ENCODE measurements at places on chromosomes 7 and 10.

GRCh38 chr10:104330168-104331110 lies 7.8 kb downstream of the ITPRIP start:
- DNase-seq, result no peak

- no peak for DNase-seq
Observed at GRCh38 chr10:60757420-60757895, 20.8 kb upstream of the CDK1 start.

DNA sequence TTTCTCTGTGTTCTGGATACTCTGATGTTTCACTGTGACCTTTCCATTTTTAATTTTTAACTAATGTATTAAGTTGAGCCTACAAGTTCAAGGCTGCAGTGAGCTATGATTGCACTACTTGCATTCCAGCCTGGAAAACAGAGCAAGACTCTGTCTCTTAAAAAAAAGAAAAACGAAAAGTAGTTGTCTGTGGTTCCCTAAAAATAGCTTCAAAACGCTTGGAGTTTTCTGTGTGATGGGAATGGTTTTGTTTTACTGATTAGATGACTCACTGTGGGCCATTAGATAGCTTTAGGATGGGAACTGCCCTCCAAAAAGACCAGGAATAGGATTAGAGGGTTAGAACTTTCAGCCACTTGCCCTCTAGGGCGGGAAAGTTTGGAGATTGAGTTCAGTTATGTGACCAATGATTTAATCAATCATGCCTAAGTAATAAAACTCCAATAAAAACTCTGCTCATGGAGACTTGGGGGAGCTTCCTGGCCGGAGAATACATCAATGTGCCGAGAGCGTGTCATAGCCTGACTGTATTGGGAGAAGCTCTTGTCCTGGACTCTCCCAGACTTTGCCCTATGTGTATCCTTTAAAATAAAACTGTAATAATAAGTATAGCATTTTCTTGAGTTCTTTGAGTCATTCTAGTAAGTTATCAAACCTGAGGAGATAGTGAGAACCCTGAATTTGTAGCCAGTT lies 147.1 kb downstream of the LYZL1 start:
- no peak for DNase-seq

GRCh38 chr10:127922675-127923366 lies 15.9 kb downstream of the PTPRE start:
- DNase-seq, result no peak

- DNase-seq, result no peak
Observed at GRCh38 chr7:80230327-80230726, 95.7 kb downstream of the GNAI1 start.

DNA sequence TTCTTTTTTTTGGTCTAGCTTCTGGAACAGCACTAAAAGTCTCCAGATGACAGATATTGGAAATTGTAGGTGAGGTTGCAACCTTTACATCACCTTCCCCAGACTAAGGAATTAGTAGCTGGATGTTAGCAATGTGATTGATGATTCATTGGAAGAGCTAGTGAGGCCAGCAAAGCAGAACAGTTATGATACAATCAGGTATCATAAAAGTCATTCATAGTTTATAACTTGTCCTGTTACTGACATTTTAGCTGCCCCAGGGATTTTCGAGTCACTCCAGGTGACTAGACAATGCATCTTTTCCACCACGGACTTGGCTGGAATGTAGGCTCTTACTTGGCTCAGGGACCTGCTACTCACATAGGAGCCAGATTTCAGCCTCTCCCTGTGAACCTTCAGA lies 15.9 kb upstream of the TCF7L2 start:
- DNase-seq, result no peak

- no peak for DNase-seq
Observed at GRCh38 chr7:112665709-112666108, 124.5 kb downstream of the TMEM168 start.

GRCh38 chr10:102965311-102965851 lies 47.3 kb downstream of the CNNM2 start:
- no peak for DNase-seq

DNA sequence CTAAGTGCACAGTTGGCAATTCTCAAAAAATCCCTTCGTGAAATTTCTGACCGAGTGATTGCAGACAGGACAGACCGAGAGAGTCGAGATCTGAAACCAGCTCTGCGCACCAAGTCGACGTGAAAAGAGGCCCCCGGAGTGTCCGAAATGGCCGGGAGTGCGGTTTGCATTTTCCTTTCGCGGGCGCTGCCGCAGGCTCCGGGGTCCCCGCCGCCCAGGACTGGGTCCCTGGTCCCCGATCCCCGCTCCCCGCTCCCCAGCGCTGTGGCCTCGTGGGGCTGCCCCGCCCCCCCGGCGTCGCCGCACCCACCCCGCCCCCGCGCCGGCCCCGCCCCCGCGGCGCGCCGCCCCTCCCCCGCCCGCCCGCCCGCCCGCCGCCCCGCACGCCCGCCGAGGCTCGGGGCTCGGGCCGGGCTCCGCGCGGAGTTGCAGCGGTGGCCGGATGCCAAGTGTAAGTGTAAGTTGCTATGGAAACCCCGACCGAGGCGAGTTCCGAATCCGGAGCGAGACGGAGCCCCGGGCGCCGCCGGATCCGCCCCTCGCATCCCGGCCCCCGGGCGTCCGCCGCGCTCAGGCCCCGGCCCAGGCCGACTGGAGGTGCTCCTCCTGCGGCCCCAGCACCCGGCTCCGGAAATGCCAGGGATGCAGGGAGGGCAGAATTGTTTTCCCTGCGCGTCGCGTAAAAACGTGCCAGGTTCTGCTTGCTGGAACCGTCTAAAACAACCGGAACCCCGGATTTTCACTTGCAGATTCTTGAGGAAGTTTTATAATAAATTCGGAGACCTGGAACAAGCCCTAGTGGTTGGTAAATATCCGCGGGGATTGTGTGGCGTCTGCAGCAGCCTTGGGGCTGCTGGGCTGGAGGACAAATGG lies 4.6 kb downstream of the BMI1 start:
- no peak for DNase-seq

DNA sequence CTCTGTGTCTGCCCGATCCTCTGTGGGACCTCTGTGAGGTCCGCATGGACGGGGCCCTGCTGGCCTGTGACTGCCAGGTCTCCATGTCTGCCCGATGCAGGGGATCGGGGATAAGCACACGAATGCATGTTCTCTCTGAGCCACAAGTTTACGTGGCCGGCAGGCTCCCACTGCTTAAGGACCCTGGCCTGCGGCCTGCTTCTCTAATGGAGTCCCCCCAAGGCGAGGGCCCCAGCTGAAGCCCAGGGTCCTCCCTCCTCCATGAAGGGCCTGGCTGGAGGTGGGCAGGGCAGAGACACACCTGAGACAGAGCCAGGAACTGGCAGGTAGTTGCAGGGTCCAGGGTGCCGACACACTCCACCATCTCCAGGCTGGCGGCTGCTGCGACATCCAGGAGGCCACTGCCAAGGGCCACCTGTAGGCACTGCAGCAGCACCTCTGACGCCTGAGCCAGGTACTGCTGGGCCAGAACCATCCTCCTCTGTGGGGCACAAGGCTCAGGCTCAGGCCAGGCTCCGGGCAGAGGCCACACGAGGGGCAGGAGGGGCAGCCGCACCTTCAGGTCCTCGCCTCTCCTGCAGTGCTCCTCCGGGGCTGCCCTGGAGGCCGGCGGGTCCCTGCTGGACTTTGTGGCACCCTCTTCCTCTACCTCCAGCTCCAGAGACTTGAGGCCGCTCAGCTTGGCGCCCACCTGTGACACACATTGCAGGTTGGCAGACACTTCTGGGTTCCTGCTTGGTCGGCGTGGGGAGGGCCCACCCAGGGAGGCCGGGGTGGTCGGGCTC lies 60.9 kb upstream of the NKX6-2 start:
- no peak for DNase-seq

- DNase-seq, result no peak
Observed at GRCh38 chr10:43595739-43596298, 10.4 kb upstream of the ZNF485 start.

DNA sequence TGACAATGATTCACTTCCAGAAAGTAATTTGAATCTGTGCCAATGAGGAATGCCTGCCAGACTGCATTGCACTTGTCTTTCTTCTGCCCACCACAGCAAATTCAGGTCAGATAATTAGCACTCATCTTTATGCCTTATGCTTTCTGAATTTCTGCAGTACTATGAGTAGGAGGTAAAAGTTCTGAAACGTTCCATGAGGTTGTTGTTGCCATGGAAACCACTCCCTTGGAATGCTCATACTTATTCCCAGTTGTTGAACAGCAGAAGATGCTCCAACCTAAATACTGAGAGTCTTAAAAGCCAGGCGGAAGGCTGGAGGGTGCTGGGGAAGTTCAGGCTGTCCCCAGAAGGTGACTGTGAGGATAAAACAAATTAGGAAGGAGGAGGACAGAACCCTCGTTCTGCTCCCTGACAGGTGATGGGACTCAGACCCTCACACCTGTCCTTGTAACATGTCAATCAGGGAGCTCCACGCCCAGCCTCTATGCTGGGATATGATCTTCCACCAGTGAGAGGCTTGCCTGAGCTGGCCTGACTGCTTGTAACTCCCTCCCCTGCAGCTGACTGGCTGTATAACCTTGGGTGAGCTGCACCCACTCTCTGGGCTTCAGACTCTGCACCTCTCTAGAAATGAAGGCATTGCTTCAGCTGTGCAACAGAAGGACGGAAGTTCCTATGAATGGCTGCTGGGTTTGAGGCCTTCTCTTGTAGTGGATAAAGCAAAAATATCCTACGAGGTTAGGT lies 554.3 kb upstream of the MGMT start:
- DNase-seq, result no peak

- DNase-seq, result no peak
Observed at GRCh38 chr7:37391791-37392672, 56.6 kb downstream of the ELMO1 start.

DNA sequence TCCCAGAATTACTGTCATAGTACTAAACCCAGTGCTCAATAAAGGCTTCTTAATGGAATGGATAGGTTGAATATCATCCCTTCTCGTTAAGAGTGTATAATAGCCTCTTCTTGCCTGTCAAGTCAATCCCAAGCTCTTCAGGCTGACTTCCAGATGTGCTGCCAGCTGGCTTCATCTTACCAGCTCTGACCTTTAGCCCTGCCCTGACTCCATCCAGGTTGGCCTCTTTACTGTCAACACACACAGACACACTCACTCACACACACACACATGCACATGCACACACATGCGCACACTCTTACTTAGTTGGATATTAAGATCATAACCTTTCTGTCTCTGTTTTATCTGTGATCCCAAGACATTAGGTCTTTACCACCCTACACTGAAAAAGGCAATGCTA lies 49.1 kb downstream of the ASB4 start:
- DNase-seq, result no peak

- DNase-seq, result no peak
Observed at GRCh38 chr10:70551466-70551865, 51.1 kb downstream of the PRF1 start.

- no peak for DNase-seq
Observed at GRCh38 chr10:30027057-30028005, 32.1 kb downstream of the JCAD start.

GRCh38 chr7:116899308-116899707 lies 36.9 kb downstream of the CAPZA2 start:
- DNase-seq, result no peak

DNA sequence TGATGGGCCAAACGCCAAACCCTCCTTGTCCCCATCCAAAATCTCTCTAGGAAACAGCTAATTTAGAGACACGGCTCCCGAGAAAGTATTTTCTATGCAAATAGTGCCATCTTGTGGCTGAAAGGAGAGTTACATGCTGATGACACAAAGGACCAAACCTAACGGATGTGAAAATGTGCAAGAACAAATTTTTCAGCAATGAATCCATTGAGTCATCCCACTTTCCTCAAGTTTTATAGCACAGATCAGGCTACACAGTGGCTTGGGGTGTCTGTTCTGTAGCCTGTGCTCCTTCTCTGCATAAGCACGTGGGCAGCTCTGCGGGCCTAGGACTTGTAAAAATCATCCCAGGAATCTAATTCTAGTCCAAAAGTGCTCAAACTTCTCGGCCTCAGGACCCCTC lies 154.8 kb upstream of the PRR15 start:
- DNase-seq, result no peak

- no peak for DNase-seq
Observed at GRCh38 chr7:1529383-1530116, 952 bp upstream of the MAFK start.

DNA sequence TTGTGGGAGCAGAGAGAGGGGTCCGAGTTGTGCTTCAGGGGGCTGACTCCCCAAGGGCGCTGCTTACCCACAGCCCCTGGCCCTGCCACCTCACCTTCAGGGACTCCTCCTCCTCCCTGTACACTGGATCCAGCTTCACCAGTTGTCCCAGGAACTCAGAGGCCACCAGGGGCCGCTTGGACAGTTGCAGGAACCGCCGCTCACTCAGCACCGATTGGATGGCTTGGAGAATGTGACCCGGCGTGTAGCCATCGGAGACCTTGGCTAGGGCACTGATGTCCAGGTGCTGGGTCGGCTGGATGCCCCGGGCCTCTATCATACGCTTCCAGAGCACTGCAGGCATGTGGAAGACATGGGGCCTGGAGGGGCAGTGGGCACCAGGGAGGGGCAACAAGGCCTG lies 4.5 kb upstream of the ASB10 start:
- no peak for DNase-seq

DNA sequence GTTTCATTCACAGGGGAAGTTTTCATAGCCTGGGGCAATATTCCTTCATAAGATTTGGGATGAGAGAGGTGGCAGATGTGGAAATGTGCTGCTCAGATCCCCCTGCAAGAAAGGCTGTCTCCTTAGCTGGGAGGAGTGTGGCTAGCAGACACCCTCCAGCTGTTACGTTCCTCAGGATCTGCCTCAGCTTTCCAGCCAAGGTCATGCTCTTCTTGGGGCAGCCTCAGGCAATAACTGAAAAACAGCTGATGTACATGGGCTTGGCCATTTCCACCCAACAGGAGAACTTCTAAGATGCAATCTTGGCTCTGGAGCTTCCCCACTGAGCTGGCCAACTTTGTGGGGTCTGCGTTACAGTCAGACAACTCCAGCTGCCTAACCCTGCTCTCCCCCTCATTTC lies 51.3 kb upstream of the SEPTIN7 start:
- no peak for DNase-seq

GRCh38 chr7:26437003-26437532 lies 145.4 kb downstream of the SNX10 start:
- DNase-seq, result no peak

DNA sequence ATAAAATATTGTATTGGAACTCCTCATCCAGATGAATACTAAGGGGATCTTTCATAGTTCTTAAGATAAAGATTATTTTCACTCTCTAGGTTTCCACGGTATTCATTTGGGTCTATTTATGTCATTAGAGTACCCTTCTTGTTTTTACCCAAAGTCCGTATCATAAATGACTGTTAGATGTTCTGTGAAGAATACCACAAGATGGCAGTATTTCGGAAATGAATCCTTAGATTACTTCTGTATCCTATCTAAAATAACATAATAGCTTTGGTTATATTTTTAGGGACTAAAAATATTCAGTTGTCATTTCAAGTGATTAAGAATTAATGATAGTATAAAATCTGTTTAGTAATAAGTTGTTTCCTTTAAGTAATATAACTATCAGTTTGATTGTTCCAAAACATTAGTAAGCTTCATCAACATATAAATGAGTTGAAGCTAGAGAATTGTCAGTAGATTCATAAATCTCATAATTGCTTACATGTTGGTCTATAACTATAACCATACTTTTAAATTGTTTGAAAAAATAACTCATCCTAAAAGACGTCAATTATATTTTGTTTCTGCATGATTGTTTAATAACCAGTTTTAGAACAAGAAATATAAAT lies 337.5 kb upstream of the KCND2 start:
- no peak for DNase-seq
